CD4-positive, alpha-beta T cell treated with Interleukin-2 at 100 ng/mL for 4 hours (primary cell): ENCODE measurements at places on chromosomes 6 and 20.

DNA sequence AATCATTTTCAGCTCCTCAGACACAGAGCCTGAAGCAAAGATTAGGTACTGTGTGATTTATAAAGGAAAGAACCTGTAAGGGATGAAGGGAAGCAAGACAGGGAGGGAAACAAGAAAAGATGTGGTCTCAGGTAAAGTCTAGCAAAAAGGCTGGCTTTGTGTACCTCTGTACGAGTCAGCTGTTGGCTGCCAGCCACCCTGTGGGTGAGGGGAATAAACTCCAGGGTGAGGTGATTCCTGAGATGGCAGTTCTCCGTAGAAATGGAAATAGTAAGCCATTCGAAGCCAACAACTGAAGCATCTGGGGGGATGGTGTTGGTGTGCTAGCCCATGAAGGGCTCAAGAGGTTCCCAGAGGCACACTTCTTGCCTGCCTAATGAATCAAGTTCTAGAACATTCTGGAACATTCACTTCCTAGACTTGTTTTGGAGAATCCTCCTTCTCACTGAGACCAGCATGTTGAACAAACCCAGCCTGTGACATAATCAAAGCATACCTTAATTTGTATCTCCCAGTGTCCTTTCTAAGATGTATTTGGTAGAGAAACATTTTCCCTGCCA, 10.6 kb upstream of the TTPAL start:
- no peak for DNase-seq

DNA sequence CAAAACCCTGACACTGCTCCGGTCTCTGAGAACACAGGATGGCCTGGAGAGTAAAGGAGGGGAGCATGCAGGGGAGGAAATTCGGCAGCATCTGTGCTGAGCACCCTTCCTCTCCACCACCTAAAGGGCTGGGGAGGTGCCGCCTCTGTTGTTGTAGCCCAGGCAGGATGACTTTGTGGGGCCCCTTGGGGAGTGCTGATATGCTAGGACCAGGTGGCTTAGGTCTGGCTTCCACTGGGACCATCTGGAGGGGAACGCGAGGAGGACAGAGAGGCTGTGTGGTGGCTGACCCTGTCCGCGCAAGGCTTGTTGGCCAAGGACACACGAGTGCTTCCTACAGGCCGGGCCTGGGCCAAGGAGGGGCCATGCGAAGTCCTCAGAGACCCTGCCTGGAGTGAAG, 9.9 kb upstream of the RPS6KA2 start:
- no peak for DNase-seq

- peak; percentile 53 for DNase-seq
Observed at GRCh38 chr6:293193-294174, 1.2 kb downstream of the DUSP22 start.

DNA sequence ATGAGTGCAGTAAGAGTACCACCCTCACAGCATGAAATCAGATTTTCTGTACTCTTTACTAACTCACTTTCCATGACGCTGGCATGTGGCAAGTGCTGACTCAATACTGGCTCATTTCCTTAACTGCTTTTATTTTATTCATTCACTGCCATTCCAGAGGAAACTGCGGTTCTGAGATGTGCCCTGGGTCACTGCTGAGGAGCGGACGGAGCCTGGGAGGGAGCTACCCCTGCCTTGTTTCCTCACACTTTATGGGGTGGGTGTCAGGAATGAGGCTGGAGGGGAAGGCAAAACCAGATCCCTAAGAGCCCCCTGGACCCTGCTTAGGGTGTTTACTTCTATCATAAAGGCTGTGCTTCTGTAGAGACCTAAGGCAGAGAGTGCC, 14.4 kb downstream of the NT5E start:
- DNase-seq = no peak

GRCh38 chr6:37433657-37434271, 743 bp downstream of the CMTR1 start:
- DNase-seq = peak; percentile 24

DNA sequence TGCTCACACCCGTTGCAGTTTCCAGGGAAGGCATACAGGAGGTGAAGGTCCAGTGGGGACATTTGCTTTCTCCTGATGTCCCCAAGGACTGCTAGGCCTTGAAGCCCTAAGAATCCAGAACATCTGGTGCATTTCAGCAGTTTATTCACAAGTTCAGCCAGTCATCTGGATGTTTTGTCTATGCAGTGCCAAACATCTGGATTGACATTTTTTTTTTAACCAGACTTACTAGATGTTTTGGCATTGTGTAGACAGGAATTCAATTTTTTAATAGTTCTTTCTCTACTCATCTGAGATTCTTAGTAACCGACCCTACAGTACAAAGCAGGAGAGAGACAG, 256.2 kb downstream of the CLIC5 start:
- no peak for DNase-seq

GRCh38 chr6:54646951-54647664, 199.5 kb upstream of the FAM83B start:
- no peak for DNase-seq

GRCh38 chr20:21575981-21576740, 62.3 kb upstream of the NKX2-2 start:
- DNase-seq = no peak

DNA sequence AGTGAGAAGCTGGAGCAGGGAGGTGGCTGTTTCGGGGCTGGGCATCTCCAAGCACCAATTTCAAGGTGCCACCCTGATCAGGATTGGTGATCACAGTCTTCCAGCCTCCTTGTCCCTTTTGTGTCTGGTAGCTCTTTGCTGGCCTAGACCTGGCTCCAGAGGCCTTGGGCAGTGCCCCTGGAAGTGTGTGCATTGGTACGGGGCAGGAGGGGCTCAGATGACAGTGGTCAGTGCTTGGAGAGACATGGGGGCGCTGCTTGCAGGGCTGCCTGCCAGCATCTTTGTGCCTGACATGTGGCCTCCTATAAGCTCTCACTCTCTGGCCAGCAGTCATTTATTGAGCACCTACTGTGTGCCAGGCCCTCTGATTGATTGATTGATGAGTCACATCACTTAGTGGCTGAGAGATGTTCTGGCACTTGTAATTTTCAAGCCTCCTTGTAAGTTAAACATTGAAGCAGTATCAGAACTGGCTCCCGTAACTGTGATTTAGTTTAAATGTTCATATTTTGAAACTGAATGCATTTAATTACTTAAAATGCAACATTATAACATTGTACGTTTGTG, 61.7 kb downstream of the BCAS4 start:
- DNase-seq = no peak

DNA sequence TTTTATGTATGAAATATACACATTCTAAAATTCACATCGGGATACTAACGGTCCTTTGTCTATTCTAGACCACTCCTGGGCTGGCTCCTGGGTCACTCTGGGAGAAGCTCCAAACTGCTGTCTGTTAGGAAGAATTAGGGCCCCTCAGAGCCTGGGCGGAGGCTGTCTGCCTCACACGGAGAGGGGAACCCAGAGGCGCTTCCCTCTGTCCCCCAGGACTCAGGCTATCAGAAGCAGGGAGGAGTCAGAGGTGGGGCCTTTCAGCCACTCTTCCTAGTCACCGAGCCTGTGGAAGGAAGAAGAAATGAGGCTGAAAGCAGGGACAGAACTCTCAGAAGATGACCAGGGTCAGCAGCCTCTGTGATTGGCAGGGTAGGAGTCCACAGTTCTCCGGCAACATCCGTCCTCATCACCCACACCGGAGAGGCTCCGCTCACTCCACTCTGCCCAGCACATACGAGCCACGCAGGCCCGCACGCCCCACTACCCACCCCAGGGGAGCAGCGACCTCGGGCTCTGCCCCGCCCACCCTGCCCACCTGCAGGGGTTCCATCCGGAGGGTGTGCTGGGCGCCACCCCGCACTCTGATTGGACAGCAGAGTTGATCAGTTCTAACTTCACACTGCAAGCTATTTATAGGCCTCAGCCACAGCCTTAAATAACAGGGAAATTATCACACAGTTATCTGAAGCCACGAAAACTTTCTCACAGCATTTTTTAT, 182.1 kb upstream of the AFDN start:
- no peak for DNase-seq
